ENCODE measurements at places on chromosomes 13 and 19.

- DNase-seq = no peak
These were observed 25.3 kb downstream of the ELAVL1 start for GRCh38 chr19:7980168-7980567.

- no peak for DNase-seq
These were observed 17.1 kb downstream of the KDM4B start for GRCh38 chr19:4986056-4986455.

DNA sequence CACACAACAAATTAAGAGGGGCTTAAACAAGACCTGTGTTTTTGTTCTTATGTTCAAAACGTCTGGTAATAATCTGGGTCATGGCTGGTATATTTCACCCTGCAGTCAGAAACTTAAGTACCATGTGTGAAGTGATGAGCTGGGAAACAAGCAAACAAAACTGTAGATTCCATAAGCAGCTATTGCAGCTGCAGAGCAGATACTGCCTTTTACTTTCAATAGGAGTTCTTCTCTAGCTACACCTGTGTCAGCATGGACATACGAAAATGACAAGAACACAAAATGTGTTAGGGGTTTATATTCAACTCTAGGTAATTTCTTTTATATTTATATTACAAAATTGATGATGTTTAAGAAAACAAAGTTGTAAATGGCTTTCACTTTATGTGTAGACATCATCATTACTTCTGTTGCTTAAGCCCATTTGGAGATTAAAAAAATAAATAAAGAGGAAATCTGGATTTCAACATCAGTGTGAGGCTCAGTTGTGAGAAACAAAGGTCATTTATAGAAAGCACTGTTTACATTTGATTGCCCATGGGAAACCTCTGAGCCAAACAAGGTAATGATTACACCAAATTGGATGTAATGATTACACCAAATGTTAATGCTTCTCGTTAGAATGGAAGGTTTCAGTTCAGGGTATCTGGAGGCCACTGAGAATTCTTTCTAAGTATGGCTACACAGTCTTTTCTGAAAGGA is 451.0 kb upstream of the SLC10A2 start:
- no peak for DNase-seq

- no peak for DNase-seq
These were observed 25.0 kb upstream of the TNFSF11 start for GRCh38 chr13:42548731-42549551.

GRCh38 chr13:27678306-27679040 is 56.8 kb downstream of the POLR1D start:
- no peak for DNase-seq

GRCh38 chr13:85427416-85427815 is 371.8 kb downstream of the SLITRK6 start:
- DNase-seq = no peak

DNA sequence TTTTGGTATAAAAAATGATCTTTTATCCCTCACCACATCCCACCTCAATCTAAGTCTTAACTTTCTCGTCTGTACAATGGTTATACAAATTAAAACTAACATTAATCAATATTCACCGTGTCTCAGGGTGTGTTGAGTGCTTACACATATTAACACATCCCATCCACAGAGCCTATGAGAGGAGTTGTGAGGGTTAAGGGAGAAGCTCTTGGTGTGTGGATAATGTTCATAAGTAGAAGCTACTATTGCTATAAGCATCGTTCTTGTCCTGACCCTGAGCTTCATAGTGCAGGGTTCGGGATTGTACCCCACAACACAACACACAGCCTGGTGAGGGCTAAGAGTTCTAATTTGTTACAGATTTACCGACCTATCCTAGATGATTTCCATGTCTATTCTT is 2.5 kb downstream of the FPR3 start:
- DNase-seq = no peak

- no peak for DNase-seq
These were observed 16.0 kb downstream of the SMAD9 start for GRCh38 chr13:36903925-36904595.

DNA sequence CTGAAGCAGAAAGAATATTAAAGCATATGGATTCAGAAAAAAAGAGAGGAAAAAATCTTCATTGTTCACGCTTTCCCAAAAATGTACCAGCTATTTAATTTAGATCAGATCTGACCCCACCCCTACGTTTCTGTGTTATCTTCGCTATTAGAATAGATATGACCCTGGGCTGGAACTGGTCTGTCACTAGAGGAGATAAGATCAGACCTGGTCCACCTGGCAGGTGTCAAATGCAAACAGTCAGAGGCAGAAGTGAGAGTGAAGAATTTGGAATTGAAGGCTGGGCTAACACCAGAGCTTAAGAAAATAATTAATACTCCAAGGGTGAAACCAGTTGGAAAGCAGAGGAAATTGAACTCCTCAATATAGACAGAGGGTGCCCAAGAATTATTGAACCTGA is 30.0 kb upstream of the MBNL2 start:
- no peak for DNase-seq

GRCh38 chr13:113935001-113935844 is 38.7 kb downstream of the C13orf46 start:
- DNase-seq = no peak

DNA sequence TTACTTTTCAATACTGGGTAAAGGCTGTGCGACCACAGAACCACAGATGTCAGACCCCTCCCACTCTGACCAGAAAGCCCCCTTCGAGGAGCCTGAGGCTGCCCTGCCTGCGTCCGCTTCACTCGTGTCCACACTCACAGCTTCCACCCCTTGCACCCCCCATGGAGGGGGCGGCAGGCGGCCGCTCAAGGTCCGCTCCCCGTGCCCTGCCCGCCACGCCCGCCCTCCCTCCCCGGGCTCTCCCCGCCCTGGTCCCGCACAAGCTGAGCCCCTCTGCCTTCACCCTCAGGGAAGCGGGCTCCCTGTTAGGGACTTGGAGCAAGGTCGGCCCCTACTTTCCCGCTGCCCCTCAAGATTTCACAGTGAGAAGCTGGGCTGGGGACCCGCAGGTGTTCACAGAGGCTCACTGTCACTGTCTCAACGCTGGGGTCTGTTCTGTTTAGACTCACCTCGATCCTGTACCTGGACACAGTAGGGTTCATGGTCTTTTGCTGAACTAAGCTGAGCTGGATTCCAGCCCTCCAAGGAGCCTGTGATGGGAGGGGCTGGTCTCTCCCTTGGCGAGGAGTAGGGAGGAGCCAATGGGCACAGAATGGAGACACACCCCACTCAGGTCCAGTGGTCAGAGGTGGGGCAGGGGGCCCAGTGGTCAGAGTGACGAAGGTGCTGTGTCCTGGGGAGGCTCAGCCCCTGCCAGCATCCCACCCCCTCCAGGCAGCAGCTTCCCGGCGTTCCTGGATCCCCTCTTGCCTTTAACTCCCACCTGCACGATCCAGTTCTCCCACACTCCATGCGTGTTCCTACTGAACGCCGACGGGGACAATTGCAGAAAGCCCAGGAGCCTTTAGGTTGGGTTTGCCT is 69.5 kb downstream of the SPACA7 start:
- DNase-seq = no peak

- DNase-seq = peak; percentile 85
These were observed 41.8 kb downstream of the IRS2 start for GRCh38 chr13:109744512-109745051.

GRCh38 chr13:30615866-30616541 is 1.7 kb upstream of the USPL1 start:
- peak; percentile 57 for DNase-seq

GRCh38 chr13:20144141-20144850 is 16.6 kb downstream of the GJA3 start:
- DNase-seq = no peak

- no peak for DNase-seq
These were observed 46.9 kb downstream of the FGF9 start for GRCh38 chr13:21717817-21718216.

- DNase-seq = peak; percentile 62
These were observed 1.2 kb downstream of the AKT1S1 start for GRCh38 chr19:49875857-49876421.

- no peak for DNase-seq
These were observed 1.6 kb upstream of the ZNF529 start for GRCh38 chr19:36574741-36575140.

DNA sequence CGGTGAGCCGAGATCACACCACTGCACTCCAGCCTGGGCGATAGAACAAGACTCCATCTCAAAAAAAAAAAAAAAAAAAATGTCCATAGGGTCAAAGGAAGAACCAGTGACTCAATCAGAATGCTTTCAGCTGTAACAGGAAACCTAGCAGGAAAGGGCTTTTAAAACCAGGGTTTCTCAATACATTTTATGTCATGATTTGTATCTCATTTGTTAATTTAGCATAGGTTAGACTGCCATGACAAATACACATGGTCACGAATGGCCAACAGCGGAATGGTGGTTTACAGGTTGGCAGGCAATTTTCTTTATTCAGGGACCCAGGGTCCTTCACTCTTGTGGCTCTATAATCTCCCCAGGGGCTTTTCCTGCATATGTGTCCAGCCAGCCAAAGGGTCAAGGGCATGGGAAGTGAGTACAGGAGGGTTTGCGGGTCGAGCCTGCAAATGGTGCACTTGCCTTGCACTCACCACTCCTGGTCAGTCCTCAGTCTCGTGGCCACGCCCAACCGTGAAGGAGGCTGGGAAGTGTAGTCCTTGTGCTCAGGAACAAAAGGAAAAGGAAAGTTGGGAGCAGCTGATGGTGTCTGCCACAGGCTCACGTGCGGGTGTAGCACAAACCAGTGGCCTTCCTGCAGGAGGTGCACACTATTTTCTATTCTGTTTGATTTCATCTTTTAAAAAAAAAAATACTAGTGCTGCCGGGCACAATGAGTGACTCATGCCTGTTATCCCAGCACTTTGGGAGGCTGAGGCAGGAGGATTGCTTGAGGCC is 14.8 kb downstream of the DHX34 start:
- DNase-seq = no peak

DNA sequence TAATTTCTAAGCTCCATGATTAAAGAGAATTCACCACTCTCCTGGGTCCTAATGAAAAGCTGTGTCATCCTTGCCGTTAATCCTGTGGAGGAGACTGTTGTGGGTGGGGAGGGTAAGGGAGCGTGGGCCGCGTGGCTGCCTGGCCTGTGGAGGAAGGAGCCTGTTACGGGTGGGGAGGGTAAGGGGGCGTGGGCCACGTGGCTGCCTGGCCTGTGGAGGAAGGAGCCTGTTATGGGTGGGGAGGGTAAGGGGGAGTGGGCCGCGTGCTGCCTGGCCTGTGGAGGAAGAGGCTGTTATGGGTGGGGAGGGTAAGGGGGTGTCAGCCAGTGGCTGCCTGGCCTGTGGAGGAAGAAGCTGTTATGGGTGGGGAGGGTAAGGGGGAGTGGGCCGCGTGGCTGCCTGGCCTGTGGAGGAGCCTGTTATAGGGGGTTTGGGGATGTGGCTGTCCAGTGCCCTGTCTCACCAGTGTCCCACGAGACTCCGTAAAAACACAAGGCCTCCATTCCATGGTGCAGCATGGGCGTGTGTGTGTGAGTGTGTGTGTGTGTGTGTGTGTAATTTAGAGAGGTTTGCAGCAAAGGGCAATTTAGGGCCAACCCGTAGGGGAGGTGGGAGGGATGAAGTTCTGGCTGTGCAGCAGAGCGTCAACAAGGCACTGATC is 15.6 kb upstream of the DCUN1D2 start:
- no peak for DNase-seq

GRCh38 chr19:6100284-6100915 is 9.9 kb downstream of the RFX2 start:
- no peak for DNase-seq

DNA sequence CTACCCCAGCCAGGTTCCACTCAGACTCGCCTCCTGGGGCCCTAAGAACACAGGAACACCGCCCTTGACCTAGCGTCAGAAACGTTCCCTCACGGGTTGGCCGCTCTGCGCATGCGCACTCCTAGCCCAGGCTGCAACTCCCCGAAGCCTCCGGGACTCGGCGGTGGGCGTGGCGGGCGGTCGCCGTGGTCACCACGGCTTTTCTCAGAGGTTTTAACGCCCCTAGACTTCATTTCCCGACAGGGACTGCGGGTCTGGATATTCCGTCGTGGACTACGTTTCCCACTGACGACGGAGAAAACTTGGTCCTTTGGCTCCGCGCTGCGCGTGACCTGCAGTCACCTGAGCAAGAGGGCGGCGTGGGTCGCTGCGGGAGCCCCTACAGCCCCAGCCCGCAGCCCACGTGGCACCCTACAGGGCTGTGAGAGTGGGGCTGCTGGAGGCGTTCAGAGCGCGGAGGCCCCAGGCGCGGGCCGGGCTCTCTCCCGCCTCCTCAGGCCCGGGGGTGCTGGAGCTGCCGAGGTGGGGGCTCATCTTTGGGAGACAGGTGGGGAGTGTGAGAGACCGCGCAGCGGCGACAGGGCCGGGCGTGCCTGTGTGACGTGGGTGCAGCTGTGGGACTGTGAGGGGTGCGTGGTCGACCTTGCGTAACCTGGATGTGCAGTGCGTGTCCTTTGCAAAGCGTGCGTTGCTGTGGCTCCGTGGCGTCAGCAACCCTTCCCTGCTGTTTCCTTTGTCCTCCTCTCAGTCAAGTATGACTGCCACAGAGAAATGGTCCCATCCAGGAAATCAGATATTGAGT is 38.0 kb upstream of the ZNF573 start:
- peak; percentile 82 for DNase-seq

DNA sequence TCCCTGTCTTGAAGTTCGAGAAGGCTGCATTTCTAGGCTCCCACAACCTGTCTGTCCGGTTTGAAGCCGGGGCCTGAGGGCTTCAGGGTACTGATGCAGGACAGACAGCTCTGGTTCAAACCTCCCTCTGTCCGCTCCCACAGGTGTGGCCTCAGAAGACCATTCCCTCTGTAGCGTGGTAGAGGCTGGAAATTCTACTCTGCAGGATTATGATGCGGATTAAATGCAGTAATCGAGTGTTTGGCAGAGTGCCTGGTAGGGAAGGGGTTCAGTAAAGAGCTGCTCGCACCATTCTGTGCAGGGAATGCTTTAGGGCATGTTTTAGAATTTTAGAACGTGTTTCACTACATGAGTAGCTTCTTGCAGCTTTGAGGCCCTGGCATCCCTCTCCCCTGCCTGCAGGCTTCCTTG is 30.5 kb downstream of the PPP1R37 start:
- no peak for DNase-seq

DNA sequence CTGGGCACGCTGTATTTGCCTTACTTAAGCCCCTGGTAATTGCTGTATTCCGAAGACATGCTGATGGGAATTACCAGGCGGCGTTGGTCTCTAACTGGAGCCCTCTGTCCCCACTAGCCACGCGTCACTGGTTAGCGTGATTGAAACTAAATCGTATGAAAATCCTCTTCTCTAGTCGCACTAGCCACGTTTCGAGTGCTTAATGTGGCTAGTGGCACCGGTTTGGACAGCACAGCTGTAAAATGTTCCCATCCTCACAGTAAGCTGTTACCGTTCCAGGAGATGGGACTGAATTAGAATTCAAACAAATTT is 676 bp downstream of the BRCA2 start:
- no peak for DNase-seq

DNA sequence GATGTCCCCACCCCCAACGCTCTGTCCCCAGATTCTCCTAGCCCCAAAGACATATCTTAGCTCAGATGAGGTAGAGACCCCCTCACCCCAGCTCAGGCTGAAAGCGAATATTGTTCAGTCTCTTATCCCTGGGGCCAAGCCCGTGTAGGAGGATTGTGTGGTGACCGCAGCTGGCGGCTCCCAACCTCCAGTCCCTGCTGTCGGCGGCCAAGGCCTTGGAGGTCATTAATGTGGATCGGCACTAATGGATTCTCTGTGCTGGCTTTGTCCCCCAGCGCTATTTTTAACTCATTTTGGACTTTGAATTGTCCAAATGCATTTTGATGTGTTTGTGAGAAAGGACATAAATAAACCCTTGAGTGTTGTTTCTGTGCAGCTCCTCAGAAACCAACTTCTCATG is 124.2 kb downstream of the UQCRFS1 start:
- DNase-seq = no peak
